ENCODE measurements at places on chromosomes 6 and 20.
A peak's percentile ranks its signal among the peaks of the same experiment; 100 is the strongest.

DNA sequence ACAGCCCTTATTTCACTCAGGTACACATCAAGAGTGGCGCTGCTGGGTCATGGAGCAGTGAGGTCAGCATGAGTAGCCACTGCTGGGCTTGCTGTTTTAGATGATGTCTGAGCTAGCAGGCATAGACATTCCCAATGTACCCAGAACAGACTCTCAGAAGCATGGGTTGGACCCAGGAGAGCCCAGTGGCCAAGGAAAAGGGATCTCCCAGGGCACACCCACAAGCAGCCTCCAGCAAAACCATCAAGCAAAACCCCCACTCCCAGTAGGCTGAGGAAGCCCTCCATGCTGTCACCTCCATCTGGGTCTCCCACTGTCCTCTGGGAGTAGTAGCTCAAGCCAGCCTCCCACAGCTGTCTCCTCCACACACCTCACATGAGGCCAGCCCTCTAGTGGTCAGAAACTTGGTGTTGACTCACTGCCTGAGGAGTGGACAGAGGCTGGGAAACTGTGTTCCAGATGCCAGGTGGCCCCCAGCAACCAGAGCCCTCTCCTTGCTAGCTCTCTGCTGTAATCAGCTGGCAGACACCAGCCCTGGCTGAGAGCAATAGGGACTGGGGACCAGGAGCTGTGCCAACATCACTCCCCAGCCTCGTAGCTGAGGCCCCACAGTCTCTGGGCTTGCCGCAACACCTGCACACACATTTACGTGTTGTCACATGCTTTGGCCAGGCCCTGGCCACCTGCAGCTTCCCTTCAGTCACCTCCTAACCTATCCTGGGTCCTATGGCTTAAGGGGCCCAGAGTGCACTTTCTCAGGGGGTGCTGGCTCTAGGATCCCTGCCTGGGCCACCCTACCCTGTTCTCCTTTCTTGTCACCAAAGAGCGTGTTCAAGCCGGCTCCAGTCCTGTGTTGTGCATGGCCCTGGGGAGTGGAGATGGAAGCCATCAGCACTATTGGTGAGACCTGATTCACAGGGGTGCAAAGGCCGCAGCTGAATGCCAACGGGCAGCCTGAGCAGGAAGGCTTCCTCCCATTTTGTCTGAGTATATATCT is 1.9 kb upstream of the AP5S1 start:
- DNase-seq: no peak

GRCh38 chr20:60631585-60632287 is 620.3 kb upstream of the CDH4 start:
- DNase-seq: no peak

DNA sequence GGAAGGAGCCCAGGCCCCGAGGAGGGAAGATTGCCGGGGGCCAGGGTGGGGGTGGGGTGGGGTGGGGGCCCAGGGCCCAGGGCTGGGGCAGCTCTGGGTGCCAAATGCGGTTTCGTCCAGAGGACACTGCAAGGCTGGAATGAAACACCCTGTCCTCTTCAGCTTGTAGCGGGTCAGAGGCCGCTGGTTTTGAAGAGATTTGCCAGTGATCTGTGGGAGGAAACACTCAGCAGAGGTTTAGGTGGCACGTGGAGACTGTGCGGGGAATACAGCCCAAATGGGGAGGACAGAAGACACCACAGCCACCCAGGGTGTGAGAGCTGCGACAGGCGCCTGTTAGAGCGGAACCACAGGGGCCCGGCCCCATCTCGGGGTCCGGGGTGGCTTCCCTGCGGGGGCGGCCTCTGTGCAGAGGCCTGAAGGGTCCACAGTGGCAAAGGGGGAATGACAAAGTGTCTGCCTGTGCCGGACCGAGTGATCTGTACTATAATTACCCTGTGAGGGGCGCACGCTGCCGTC is 29.2 kb downstream of the FRMD1 start:
- DNase-seq: no peak

DNA sequence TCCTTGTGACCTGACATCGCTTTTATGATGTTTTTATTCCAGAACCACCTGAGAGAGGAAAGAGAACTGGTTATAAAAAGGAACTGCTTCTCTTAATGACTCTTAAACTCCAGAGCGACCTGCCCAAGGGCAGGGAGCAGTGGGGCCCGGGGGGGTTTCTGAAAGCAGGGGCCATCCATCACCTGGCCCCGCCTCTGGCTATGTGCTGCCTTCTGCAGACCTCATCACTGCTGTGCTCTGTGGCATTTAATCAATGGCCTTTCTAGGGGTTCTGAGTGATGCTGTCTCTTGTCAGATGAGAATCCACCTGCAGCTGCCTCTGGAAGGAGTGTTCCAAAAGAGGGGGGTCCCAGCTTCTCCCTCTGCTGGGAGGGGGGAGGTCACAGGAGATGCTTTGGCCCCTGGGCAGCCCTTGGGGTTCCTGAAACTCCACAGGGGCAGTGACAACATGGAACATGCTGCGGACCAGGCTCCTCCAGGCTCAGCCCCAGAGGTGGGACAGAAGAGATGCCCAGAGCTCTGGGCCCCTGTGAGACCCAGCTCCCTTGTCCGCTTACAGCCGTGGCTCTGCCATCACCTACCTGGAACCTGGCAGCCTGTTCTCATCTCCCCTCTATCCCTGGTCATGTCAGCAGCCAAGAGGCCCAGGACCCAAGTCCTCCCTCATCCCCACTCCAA is 177.1 kb upstream of the SULF2 start:
- no peak for DNase-seq

DNA sequence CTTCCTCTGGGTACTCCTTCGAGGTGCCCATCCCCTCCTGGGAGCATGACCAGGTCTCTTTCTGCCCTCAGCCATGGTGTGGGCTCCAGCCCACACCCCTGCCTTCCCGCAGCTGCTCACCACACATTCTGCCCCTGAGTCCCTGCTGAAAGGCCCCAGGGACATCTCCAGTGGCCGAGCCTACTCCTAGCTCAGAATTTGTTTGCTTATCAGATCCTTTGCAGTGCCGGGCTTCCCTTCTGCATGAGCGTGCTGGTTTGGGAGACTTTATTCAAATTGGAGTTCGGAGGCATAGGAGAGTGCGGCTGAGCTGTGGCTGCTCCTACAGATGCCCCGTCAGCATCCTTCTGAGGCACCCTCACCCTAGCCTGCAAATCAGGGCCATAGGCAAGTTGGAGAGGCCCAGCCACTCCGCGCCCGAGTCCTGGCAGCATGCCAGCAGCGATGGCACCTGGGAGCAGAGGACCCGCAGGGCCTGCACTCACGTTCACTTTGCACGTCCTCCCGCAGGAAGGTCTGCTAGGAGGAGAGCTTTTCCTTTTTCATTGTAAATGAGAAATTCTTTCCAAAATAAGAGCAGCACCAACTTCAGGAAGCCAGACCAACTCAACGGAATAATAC is 327.3 kb downstream of the QKI start:
- DNase-seq: no peak

DNA sequence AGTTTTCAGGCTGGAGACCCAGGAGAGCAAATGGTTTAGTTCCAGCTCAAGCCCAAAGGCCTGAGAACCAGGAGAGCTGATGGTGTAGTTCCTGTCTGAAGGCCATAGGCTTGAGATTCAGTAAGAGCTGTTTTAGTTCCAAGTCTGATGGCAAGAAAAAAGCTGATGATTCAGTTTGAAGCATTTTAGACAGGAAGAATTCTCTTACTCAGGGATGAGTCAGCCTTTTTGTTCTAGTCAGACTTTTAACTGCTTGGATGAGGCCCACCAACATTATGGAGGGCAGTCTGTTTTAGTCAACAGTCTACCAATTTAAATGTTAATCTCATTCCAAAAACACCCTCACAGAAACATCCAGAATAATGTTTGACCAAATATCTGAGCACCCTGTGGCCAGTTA is 2.5 kb downstream of the ZSCAN26 start:
- DNase-seq: peak; percentile 1

GRCh38 chr6:39056681-39057080 is 8.1 kb downstream of the GLP1R start:
- no peak for DNase-seq

DNA sequence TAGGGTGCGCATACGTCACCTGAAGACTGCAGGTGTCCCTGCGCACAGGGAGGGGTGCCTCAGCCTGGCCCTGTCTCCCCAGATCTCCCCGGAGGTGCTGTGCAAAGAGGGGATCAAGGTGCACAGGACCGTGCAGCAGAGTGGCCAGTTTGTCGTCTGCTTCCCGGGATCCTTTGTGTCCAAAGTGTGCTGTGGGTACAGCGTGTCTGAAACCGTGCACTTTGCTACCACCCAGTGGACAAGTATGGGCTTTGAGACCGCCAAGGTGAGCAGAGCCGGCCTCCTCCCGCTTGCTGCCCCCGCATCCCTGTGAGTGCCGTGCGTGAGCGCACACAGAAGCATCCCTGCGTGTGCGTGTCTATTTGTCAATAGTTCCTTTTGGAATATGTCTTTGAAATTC is 150.7 kb downstream of the DTNBP1 start:
- DNase-seq: no peak

GRCh38 chr6:52164319-52165094 is 21.7 kb upstream of the IL17A start:
- no peak for DNase-seq

- no peak for DNase-seq
Measured at GRCh38 chr20:17811628-17811965, 111.8 kb downstream of the BANF2 start.

GRCh38 chr20:44963325-44964215 is 2.7 kb upstream of the STK4 start:
- DNase-seq: no peak

DNA sequence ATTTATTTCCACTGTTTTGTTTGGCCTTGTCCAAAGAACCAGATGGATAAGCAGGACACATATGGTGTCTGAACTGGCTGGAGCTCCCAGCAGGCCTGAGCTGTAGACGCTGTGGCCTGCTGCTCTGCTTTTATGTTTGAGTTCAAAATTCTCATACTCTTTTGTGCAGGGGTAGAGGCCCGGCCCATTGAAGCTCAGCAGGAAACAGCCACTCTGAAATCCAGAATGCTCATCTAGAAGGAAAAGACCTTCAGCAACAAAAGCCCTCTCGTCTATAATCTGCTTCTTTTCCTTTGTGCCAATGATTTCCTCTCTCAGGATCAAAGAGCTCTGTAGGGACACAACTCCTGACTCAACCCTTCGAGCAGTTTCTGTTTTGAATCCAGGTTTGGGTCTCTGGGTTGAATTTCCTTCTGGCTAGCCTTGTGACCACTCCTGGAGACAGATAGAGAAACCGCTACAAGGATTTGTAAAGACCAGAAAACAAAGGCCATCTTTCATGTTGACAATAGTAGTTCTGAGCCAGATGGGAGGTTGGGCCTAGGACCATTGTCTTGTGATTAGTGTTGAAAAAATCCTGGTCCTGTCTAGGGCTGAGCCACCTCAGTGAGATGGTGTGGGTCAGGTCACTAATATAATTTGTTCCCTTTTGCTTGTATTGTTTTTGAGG is 446.7 kb downstream of the BCKDHB start:
- DNase-seq: no peak

DNA sequence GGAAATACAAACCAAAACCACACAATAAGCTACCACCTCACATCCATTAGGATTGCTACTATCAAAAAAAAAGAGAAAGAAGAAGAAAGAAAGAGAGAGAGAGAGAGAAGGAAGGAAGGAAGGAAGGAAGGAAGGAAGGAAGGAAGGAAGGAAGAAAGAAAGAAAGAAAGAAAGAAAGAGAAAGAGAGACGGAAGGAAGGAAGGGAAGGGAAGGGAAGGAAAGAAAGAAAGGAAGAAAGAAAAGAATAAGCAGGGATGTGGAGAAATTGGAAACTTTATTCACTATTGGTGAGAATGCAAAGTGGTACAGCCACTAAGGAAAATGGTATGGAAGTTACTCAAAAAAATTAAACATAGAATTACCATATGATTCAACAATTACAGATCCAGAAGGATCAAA is 159.9 kb downstream of the ID4 start:
- DNase-seq: no peak

- DNase-seq: peak; percentile 77
Measured at GRCh38 chr6:41705996-41706835, 29.2 kb downstream of the TFEB start.
